ENCODE measurements at places on chromosomes 2 and 18.

GRCh38 chr2:222499226-222499625 is 74.9 kb downstream of the SGPP2 start:
- no peak for DNase-seq

DNA sequence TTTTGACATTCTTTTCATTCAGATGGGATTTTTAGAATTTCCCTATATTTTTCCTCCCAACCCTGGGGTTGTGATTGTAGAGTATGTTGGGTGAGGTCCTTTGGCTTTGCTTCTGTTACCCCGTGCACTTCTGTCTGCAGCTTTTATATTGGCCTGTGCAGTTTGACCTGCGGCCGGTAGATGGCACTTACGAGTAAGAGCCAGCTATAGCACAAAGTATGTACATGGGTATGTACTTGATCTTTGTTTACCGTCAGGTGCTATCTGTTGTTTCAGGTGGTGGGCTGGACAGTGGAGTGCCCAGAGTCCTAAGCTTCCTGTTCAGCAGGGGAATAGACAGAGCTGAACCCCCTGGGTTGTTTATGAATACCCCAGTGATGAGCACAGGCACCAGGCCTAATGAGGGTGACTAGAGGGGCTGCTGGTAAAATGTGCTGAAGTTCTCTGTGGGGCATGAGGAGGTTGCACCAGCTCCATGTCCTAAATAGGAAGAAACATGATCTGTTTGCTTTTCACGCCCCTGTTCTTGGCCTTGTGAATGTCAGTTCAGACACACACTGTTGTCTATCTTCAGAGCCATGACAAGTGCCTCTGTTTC is 58.9 kb upstream of the THUMPD2 start:
- no peak for DNase-seq

DNA sequence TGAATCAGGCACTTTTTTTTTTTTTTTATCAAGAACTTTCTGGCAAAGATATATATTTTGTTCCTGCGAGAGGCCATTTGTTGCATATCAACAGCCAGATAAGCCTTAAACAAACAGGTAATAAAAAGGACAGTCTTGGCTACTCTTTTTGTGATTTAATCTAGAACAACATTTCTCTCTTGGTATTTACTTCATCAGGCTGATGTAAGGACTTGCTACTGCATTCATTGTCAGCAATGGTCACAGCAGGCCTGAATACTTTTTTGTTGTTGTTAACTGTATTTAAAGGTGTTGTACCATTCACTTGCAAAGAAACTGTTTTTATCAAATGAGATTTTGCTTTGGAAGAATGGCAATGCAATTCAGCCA is 683.8 kb downstream of the IRS1 start:
- no peak for DNase-seq

GRCh38 chr18:51151185-51151567 is 46.3 kb downstream of the MEX3C start:
- DNase-seq = no peak

- DNase-seq = peak; percentile 31
Measured at GRCh38 chr18:49898421-49898820, 85.1 kb upstream of the ACAA2 start.

DNA sequence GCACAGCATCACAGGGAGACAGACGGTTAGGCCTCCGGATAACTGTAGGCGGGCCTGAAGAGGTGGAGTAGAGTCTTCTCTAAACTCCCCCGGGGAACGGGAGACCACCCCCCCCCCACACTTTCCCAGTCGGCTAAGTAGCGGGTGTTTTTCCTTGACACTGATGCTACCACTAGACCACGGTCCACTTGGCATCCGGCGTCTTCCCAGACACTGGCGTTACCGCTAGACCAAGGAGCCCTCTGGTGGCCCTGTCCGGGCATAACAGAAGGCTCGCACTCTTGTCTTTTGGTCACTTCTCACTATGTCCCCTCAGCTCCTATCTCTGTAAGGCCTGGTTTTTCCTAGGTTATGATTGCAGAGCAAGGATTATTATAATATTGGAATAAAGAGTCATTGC is 25.7 kb upstream of the NCL start:
- DNase-seq = no peak

DNA sequence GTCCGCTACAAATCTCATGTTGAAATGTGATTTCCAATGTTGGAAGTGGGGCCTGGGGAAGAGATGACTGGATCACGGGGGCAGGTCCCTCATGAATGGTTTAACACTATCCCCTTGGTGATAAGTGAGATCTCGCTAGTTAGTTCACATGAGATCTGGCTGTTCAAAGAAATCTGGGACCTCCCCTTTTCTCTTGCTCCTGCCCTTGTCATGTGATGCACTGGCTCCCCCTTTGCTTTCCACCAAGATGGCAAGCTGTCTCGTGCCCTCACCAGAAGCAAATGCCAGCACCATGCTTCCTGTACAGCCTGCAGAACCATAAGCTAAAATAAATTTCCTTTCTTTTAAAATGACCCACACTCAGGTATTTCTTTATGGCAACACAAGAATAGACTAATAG is 57.3 kb upstream of the C2orf15 start:
- DNase-seq = no peak

DNA sequence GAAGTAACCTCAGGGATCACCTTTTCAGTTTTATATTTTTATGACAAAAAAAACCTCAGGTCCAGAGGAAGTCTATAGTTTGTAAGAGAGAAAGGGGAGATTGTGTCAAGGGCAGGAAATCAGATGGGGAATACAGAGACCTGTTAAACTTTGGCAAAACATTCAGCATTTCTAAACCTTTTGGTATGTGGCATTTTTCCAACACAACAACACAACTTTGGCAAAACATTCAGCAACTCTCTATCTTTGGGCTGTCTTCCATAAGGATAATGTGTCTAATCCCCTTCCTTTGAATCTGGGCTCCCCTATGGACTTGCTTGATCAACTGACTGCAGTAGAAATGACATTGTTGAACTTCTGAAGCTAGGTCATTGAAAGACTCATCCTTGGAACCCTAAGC is 220.6 kb upstream of the CCDC68 start:
- DNase-seq = no peak

GRCh38 chr2:11784747-11785610 is 38.5 kb downstream of the LPIN1 start:
- peak; percentile 39 for DNase-seq

DNA sequence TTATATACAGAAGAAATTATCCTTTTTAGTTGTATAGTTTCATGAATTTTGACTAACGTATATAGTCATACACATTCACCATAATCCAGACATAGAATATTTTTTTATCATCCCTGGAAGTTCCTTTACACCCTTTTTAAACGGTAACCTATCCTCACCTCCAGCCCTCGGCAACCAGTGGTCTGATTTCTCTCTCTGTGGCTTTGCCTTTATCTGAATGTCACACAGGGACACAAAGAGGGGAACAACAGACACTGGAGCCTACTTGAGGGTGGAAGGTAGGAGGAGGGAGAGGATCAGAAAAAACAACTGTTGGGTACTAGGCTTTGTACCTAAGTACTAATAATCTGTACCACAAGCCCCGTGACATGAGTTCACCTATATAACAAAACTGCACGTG is 191.9 kb downstream of the MC4R start:
- no peak for DNase-seq

DNA sequence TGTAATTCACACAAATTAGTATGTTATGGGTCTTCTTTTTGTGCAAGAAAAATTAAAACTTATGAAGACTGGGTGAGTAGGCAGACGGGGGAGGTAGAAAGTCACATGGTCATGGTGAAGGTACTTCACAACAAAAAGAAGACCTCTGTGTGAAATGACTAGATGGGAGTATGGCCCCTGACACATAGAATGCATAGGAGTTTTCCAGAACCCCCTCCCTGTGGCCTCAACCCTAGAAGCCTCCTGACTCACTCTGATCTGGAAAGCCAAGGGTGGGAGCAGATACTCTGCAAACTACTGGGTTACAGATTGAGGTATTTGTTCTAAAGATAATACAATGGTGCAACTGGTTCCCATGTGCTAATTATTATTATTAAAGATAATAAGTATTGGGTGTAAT is 23.2 kb downstream of the SATB2 start:
- no peak for DNase-seq

- DNase-seq = no peak
Measured at GRCh38 chr2:108377815-108378630, at the start of gene SULT1C4. TSS of gene SULT1C4 (plus strand) at chr2:108377954. CDS start at chr2:108378338, 384 bp downstream.

- DNase-seq = no peak
Measured at GRCh38 chr2:70962211-70962884, 16.1 kb upstream of the ANKRD53 start.

- no peak for DNase-seq
Measured at GRCh38 chr2:46135228-46135855, 161.9 kb upstream of the EPAS1 start.

Data from GM19239 (cell line).